Myocyte (in vitro differentiated cells): ENCODE measurements at places on chromosomes 4 and X. TPM values are rescaled to one million over a fixed set of nuclear protein-coding genes. Genes with fewer than 3 reads are reported as not detected.

The TAPT1 gene
- 15.5 and 17.1 TPM in 2 replicates for total RNA-seq

The CLTRN gene
- total RNA-seq: not detected in 2 replicates

The NIPAL1 gene
- 0.27 and 3.1 TPM in 2 replicates for total RNA-seq

The CSN1S1 gene
- total RNA-seq: not detected in 2 replicates

The SMPX gene
- total RNA-seq: 151 and 204 TPM in 2 replicates

The ADAM29 gene
- total RNA-seq: not detected in 2 replicates

GRCh38 chr4:21592970-21593670, 355.5 kb downstream of the KCNIP4 start:
- peak; percentile 81 for DNase-seq

- DNase-seq: no peak
Observed at GRCh38 chr4:126018274-126018673, 703.5 kb downstream of the FAT4 start.

DNA sequence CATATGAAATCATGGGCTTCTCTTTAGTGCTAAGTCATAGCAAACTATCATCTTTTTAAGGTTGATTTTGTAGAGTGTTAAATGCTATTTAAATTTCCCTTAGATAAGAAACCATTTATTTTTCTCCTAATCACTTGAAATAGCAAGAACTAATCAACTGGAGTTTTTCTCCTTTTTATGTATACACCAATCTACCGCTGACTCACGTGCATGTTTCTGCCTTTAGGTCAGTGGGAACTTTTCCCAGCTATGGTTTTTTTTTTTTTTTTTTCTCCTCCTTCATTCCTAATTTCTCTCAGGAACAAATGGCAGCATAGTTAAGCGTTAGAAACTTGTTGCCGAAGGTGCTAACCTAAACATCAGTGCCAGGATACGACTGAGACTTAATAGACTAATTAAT, 176.4 kb downstream of the BMPR1B start:
- DNase-seq: no peak

GRCh38 chr4:14529653-14530052, 472.6 kb upstream of the CPEB2 start:
- peak; percentile 64 for DNase-seq

GRCh38 chr4:171517883-171518282, 295.3 kb upstream of the GALNTL6 start:
- no peak for DNase-seq

GRCh38 chrX:68684291-68684918, 36.9 kb downstream of the STARD8 start:
- DNase-seq: no peak

- no peak for DNase-seq
Observed at GRCh38 chrX:23799469-23800065, 16.6 kb downstream of the SAT1 start.

GRCh38 chr4:6420972-6421371, 51.4 kb downstream of the PPP2R2C start:
- DNase-seq: no peak

- DNase-seq: no peak
Observed at GRCh38 chr4:68718447-68719074, 48.1 kb upstream of the UGT2B15 start.

GRCh38 chr4:165964591-165964990, 91.6 kb downstream of the TLL1 start:
- DNase-seq: no peak

DNA sequence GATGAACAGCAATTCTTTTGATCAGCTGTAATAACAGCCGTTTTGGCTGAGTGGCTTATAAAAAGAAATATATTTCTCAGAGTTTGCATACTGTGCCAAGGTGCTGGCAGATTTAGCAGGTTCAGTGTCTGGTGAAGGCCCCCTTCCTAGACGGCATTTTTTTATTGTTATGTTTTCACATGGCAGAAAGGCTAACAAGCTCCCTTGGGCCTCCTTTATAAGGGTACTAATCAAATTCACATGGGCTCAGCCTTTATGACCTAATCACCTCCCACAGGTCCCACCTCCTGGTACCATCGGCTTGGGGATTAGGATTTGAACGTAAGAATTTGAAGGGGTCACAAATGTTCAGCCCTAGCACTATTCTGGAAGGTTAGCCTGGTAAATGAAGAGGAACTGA, 431.9 kb downstream of the SPOCK3 start:
- no peak for DNase-seq

DNA sequence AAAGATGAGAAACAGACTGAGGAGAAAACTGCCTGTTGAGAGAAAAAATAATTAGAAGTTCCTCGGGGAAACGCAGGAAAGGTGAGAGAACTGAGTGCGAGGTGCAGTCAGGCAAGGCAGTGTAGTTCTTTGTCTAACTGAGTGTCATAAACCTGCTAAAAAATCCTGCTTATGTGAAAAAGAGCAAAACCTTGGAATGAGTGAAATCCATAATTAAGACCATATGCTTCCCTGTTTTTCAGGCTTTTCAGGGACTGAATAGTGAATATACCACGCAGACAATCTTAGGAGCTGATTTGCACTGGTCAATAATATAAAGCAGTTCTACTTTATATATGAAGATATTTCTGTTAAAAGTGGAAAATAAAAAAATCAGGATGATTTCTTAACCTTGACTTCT, 104.9 kb downstream of the RASGEF1B start:
- no peak for DNase-seq

GRCh38 chr4:114911111-114911510, 202.3 kb downstream of the NDST4 start:
- no peak for DNase-seq

DNA sequence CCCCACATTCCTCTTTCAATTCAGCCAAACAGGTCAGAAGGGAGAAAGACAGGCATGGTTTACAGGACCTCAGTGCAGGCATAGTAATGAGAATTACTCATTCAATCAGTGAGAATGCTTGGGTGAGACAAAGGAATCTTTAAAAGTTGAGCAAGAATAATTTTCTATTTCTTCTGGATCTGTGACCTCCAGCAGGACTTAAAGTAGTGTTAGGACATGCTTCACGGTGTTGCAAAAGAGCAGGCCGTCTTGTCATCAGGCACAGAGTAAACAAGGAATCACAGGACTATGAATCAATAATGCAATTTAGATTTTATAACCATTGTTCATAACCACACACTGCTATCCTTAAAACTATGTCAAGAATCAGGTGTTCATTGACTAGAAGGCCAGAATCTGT, 130.6 kb upstream of the GLRA2 start:
- DNase-seq: no peak

- no peak for DNase-seq
Observed at GRCh38 chr4:82848706-82849105, 42.2 kb downstream of the SEC31A start.

- DNase-seq: no peak
Observed at GRCh38 chr4:47561331-47561730, 76.3 kb downstream of the ATP10D start.

GRCh38 chrX:138925330-138925729, 213.8 kb upstream of the FGF13 start:
- DNase-seq: peak; percentile 84

DNA sequence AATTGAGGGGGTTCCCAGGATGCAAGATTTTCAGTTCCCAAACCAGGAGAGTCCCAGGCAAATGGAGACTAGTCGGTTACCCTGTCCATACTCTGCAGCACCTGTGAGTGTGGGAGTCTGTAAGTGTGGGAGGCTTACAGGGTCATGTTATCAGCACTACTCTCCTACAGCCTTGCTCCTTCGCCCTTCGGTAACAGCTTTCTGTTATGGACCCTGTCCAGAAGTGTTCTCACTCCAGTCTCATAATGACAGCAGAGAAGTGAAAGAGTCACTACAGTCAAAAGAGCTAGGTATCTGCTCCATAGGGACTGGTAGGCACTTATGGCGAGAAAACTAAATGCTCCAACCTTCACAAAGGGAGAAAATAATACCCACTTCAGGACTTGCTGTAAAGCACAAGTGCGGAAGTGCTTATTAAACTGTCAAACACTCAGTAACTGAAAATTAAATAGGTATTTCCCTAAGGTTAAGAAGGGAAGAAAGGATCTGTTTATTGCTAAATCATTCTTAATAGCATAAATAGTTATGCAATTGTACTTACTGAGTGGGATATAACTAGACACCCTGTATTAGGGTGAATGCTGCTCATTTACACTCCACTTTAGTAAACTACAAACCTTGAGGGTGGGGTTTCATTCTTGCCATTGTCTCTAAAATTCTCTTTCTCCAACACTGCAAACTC, 2.7 kb upstream of the ADH7 start:
- DNase-seq: no peak

DNA sequence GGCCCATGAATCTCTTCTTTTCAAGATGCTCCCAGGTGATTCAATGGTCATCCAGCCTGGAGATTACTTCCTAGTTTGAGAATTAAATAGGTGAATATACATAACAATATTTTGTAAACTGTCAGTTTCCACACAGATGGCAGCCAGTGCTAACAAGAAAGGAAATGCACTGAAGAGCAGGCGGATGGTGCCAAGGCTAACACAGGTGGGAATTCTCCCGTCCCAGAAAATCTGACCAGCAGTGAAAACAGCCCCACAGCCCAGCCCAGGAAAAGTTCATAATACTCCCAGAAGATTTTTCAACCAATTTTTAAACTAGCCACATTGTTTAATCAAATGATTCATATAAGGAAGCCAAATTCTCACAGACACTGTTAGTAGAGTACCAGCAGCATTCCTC, 387.2 kb upstream of the GATB start:
- no peak for DNase-seq

- DNase-seq: no peak
Observed at GRCh38 chr4:3262208-3263052, 13.5 kb downstream of the MSANTD1 start.

DNA sequence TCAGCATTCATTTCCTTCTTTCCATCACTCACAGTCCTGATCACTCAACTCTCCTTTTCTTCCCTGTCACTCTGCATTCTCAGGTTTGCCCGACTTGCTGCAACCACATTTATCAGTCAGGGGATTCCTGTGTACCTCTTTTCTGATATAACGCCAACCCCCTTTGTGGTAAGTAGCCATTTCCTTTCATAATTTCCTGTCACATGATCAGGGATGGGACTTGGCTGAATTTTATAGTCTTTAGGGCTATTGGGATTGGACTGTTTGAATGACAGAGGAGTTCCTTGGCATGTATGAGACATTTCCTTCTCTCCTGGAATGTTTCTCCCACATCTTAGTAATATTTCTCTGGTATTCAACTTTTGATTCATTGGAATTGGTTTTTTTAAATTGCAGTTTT, 11.0 kb downstream of the PGM2 start:
- DNase-seq: no peak

DNA sequence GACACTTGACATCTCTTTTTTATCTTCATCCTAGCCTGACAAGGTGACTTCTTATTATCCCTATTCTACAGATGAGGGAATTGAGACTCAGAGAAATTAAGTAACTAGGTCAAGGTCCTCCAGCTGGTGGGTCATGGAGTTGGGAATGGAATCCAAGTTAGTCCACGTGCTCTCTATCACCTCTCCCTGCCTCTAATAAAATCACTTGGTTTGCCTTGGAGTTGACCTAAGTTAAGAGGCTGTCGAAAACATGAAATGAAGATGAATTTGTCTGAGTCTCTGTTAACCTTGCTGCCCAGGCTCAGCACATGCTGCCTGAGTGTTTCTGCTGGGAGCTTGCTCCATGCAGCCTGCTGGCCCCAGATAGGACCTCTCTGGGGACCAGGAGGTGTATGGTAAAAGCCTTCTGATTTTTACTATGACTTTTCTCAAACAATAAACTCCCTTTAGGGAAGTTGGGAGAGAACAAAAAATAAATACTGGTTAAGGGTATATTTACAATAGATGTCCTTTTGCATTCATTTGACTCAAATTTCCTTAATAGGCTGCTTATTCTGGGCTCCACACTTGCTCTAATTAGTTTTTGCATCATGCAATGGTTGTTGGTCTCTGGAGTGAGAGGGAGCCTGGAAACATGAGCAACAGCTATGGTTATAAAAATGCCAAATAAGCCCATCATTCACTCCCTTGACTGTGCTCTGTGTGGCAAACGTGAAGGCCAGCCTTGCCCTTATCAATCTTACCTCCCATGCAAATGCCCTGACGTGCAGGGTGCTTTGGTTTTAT, 61.6 kb upstream of the DHX15 start:
- no peak for DNase-seq
